ENCODE measurements at places on chromosomes 2 and 18.

DNA sequence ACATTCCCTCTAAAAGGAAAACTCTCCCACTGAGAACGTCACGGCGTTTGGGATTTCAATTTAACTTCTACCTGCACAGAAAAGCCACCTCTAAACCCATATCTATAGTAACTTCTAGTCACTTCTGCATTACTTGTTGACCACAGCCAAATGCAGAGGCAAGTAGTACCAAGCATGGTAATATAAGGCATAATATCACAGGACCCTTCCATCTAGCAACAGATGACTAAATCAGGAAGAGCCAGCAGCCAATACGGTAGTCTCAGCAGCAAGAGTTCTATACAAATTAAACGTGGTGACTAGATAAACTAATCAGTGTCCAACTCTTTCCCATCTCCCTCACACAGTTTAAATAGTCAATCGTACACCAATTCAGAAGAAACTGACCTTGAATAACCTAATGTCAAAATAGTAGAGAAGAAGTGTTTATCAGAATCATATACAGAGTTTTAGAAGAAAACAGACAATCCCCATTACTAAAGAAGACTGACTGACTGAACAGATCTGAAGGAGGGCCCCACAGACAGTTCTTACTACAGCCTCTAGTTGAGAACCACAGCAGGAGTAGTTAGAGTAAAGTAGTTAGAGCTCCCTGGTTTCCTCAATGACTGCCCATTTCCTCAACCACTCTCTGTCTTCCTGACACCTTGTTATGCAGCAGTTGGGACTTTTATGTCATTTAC lies 30.0 kb downstream of the MEMO1 start:
- DNase-seq, result peak; percentile 35

DNA sequence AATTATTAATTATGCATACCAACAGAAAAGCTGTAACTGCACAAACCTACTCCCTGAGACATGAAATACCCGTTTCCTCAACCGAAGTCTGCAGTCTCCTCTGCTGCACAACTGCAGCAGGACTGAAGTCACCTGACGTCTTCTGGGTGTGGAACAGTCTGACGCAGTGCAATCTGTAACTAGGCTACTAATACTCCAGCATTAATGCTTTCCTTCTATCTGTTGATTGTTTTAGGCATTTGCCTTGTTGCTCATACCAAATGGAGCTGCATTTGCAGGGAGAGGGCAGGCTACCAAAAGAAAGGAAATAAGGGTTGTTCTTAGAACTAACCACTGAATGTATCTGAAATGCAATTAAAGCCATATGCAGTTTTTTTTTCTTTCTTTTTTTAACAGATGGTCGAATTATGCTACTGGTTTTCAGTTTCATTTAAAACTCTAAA lies 40.1 kb downstream of the RTN4 start:
- DNase-seq, result peak; percentile 87

DNA sequence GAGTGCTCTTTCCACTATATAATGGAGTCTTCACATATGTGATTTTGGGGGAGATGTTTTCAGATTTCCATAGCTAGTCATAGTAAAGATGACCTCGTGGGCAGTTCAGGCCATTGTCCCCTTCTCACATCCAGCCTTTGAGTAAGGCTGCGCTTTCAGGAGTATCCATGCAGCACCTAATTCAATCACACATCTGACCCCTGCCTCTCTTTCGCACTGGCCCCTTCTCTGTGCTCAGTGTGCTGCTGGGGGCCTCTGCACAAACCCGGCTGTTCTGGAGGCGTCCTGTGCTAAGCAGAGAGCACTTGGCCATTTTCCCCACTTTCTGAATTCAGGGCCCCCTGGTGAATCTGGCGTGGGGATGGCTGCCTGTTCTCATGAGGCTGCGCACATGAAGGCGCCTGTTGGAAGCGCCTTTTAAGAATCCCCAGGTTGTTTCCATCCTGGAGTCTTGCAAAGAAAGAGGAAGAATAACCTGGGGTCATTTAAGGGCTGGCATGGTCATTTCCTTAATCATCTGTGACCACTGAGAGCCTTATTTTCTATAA lies 96.0 kb upstream of the ALPP start:
- DNase-seq, result no peak

DNA sequence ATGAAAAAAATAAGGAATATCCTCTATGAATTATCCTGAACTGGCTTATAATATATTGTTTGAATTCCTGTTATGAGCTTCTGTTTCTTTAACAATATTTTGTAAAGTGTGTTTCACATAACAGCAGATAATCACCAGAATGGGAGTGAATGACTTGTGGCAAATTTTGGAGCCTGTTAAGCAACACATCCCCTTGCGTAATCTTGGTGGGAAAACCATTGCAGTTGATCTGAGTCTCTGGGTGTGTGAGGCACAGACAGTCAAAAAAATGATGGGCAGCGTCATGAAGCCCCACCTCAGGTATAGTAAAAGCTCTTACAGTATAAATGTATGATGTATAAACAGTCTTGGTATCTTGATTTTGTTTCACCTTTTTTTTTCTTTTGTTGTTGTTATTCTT lies 5.9 kb downstream of the GEN1 start:
- no peak for DNase-seq

All from GM23248 (cell line).